ENCODE measurements at places on chromosomes 5 and 9.

DNA sequence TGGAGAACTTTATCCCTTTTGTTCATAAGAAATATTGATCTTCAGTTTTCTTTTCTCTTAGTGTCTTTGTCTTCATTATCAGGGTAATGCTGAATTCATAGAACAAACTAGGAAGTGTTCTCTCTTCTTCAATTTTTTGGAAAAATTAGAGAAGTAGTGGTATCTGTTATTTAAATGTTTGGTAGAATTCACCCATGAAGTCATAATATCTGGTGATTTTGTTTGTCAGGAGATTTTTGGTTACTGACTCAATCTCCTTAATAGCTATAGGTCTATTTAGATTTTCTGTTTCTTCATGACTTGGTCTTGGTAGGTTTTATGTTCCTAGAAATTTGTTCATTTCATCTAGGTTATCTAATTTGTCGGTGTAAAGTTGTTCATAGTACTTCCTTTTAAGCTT is 45.4 kb upstream of the STARD4 start:
- DNase-seq = no peak

GRCh38 chr5:69414885-69415583 is at the start of gene MARVELD2:
MARVELD2 (plus strand) TSS chr5:69415116; CDS start chr5:69419386, 4,270 bp downstream.
- peak; percentile 13 for DNase-seq

DNA sequence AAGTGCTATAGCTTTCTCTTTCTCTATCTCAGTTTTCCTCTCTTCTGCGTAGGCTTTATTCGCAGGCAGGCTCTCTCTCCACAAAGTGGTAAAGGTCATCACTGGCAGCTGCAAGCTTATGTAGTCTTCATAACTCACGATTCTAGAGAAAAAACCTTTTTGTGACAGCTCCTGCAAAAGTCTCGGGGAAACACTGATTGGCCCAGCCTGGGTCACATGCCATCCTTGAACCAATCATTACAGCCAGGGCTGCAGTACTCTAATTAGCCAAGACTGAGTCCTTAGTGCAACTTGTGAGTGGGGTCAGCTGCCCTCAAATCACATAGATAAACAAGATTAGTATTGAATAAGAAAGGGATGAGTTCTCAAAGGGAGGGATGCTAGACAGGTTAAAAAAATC is 18.3 kb upstream of the FRMPD1 start:
- DNase-seq = no peak

- DNase-seq = no peak
Observed at GRCh38 chr5:97095318-97095732, 47.1 kb downstream of the LIX1 start.

DNA sequence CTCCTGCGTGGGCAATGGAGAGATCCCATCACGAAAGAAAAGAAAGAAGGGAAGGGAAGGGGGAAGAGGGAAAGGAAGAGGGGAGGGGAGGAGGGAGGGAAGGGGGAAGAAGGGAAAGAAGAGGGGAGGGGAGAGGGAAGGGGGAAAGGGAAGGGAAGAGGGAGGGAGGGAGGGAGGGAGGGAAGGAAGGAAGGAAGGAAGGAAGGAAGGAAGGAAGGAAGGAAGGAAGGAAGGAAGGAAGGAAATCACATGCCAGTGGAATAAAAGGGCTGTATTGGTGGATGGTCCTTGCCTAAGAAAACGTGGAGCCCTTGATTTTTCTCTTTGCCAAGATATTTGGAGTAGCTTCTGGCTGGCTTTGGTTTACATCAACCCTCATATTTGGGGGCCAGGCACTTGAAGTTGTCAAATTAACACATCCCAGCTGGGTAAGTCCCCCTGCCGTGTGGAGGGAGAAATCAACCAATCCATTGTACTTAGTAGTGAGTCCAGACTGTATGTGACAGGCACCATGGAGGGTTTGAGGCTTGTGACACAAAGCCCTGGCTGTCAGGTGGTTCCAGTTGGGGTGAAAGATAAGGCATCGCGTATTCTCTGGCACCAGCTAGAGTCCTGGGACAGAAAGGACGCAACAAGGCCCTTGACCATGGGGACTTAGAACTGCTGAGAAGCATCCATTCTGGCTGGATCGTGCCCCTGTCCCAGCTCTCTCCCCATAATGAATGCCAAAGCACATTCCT is 23.7 kb downstream of the IDNK start:
- DNase-seq = no peak

- no peak for DNase-seq
Observed at GRCh38 chr5:79499640-79500273, 14.2 kb downstream of the HOMER1 start.

DNA sequence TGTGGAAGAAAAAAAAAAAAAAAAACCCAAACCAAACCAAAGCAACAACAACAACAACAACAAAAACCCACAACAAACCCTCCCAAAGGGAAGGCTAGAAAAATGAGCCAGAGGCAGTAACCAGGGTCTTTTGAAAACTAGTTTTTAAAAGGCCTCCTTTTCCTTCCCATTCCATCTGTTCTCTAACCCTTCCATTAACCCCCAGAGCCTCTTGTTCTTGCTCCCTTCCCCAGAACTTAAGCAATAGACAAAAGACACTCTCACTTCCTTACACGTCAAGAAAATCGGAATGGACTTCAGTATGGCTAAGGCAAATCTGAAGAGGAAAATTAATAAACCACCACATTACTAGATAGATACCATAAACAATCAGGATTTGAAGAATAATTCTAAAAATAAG is 292.8 kb downstream of the ARL15 start:
- no peak for DNase-seq

DNA sequence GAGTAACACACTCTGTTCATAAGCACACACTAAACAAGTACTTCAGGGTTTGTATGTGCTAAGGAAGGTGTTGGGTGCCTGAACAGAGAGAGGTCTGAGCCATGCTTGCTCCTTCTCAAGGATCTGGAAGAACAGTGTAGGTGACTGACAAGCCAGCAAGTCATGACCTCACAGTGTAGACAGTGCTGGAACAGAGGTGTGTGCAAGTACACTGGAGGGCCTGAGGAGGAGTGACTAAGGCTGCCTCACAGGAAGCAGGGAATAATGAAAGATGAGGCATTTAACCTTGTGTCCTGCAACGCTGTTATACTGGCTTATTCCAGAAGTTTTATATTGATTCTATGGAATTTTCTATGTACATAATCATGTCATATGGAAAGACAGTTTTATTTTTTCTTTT is 83.9 kb downstream of the TMEM174 start:
- DNase-seq = no peak

DNA sequence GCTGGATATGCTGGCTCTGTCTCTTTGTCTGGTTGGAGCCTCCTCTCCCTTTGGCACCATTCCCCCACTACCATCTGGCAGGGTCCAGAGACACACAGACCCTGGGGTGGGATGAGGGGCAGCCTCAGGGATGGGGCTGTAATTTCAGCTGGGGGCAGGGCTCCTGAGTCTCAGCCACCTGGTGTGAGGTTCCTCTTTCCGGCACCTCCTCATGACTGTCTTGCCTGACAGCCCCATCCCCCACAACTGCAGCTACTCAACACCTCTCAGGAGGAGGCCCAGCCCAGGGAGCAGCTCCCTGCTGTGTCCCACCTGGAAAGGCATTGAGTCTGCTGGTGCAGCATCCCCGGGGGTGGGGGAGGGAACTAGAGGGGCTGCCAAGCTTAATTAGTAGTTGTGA is 11.7 kb upstream of the RPS14 start:
- DNase-seq = peak; percentile 51

- DNase-seq = no peak
Observed at GRCh38 chr9:35643046-35643445, 7.7 kb downstream of the SIT1 start.

GRCh38 chr9:114522847-114523246 is 17.6 kb upstream of the WHRN start:
- no peak for DNase-seq

GRCh38 chr5:142845954-142846398 is 75.8 kb downstream of the ARHGAP26 start:
- no peak for DNase-seq

GRCh38 chr9:77809552-77809951 is 161.4 kb upstream of the GNA14 start:
- DNase-seq = no peak

- no peak for DNase-seq
Observed at GRCh38 chr9:102434545-102434944, 560.6 kb upstream of the CYLC2 start.

- no peak for DNase-seq
Observed at GRCh38 chr9:78437806-78438205, 140.9 kb downstream of the PSAT1 start.

GRCh38 chr5:15366676-15367391 is 133.1 kb upstream of the FBXL7 start:
- DNase-seq = no peak

GRCh38 chr5:59001154-59001553 is 418.3 kb downstream of the RAB3C start:
- no peak for DNase-seq

GRCh38 chr5:147688656-147689356 is 93.7 kb downstream of the JAKMIP2 start:
- DNase-seq = no peak

- no peak for DNase-seq
Observed at GRCh38 chr5:6737043-6737941, 24.1 kb downstream of the TENT4A start.

DNA sequence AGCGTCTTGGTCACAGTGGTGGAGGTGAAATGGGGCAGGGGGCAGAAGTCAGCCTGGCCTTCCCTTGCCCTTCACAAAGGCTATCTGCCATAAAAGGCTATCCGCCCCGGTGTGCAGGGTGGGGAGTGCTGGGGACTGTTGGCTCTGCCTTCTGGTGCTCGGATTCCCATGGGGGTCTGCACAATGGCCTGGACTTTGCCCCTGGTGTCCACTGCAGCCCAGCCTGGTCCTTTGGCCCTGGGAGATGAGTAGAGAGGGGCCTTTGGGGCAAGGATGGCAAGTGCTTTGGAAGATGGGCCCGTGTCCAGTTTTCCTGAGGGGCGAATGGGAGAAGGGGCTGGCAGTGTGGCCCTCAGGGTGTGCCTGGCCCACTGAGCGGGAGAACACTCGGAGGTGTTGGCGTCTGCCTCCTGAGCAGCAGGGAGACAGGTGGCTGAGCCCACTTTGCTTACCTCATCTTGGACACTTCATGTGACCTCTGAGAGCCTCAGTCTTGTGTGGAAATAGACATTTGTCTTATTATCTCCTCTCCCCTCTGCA is 69.9 kb downstream of the HSPA4 start:
- DNase-seq = no peak

DNA sequence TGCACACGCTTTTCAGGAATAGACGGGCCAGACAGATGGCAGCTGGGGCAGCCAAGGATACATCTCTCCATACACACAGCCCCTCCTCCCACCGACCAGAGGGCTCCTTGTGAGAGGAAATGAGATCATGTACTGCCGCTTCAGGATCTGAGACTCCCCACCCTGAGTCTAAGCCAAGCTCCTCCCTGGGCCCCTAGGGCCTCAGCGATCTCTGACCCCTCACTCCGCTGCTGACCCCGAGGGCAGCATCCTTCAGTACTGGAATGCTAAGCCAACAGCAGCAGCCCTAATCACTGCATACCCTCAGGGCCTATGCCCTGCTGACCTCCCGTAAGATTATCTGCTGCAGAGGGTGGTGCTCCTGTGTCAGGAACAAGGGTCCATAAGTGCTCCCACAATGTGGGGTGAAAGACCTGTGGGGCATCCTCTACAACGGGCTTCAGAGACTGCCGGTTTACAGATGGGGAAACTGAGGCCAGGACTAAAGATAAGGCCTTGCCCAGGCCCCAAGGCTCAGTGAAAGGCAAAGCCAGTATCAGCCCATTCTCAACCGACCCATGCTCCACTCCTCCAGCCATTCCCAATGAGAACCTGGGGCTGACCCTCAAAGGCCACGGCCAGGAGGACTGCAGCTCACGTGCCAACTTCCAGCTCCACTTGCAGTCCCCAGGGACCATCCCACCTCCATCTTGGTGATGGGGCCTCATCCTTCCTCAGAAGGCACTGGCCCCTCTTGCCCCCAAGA is 37.5 kb downstream of the BICD2 start:
- DNase-seq = no peak

DNA sequence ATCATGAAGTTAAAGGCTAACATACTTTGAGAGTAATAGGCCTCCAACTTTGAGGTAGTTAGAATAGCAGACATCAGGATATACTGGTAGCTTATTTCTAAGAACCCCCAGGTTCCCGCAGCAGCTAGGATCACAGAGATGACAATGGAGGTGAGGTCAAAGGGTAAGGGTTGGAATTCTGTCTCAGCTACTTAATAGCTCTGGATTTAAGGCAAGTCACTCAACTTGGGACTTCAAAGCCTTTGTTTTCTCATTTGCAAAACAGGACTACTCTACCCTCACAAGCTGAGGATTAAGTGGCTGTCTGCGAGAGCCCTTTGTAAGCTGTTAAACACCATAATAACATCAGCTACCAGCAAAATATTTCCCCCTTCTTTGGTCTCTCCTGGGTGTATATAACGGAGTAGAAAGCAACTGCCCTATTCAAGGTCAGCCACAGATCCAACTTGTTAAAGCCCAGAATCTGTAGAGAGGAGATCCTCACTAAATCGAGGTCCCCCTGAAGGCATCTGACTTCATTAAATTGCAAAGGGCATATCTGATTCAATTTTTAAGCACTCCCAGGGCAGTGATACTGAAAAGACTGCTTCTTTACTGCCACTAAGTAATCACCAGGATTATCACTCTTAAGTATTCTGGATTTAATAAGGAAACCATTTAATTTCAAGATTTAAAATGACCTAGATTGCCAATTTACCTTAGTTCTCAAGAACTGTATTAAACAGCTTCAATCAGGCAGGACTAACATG is 104.7 kb downstream of the DCP2 start:
- DNase-seq = no peak

DNA sequence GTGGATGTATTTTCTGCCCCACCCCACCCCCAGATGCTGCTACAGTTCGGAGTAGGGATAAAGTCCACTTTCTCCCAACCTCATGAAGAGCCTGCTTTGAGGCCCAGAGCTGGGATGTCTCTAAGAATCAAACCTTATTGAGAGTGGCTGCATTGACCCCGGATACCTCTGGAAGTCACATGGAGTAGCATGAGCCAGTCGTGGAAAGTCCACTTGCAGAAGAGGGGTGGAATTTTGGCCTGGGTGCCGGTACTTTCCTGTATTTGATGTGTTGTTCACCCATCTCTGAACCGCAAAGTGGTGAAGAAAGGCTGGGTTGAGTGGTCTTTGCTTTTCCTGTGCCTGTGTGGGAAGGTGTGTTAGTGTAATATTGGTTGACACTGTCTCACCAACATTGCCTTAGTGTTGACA is 3.7 kb downstream of the OTULIN start:
- DNase-seq = peak; percentile 21

DNA sequence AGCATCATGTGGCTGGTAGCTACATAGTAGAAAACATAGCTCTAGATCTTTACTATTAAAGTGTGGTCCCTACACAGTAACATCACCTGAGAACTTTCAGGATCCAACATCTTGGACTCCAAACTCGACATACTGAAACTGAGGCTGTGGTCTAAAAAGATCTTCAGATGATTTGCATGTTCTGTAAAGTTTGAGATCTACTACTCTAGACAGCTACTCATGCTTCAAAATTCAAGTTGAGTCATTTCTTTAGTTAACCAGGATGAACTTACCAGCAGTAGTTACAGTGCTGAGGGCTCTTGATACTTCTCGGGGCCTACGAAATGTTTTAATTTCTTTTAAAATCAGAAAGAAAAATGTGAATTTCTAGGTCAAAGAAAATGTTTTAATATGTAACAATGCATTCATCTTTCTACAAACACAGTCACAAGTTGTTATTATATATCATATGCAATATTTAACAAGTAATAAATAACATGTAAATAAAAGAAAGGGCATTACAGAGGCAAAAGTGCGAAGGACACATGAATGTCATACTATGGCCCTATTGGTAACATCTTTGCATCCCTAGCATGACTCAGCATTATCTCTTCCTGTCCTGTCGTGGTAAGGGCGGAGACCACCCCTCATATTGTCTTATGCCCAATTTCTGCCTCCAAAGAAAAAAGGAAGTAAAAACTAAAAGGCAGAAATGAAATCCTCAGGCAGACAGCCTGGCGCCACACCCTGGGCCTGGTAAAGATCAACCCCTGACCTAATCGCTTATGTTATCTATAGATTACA is 563.9 kb upstream of the TLE4 start:
- DNase-seq = no peak
